ENCODE measurements at places on chromosomes 5 and 9.

- no peak for DNase-seq
These were observed 52.2 kb upstream of the ABCA1 start for GRCh38 chr9:104980039-104980654.

DNA sequence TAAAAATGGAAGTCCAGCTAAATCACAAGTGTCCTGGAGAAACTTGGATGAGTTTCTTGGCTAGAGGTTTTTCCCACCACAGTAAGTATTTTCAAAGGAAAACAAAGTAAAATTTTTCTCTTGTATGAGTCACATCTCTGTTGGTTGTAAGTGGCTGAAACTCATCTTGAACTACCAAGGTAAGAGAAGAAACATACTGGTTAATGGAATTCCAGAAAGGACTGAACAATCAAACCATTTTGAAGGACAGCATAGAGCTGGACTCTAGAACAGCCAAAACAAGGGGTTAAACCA is 102.8 kb upstream of the CDKN2B start:
- DNase-seq: no peak

DNA sequence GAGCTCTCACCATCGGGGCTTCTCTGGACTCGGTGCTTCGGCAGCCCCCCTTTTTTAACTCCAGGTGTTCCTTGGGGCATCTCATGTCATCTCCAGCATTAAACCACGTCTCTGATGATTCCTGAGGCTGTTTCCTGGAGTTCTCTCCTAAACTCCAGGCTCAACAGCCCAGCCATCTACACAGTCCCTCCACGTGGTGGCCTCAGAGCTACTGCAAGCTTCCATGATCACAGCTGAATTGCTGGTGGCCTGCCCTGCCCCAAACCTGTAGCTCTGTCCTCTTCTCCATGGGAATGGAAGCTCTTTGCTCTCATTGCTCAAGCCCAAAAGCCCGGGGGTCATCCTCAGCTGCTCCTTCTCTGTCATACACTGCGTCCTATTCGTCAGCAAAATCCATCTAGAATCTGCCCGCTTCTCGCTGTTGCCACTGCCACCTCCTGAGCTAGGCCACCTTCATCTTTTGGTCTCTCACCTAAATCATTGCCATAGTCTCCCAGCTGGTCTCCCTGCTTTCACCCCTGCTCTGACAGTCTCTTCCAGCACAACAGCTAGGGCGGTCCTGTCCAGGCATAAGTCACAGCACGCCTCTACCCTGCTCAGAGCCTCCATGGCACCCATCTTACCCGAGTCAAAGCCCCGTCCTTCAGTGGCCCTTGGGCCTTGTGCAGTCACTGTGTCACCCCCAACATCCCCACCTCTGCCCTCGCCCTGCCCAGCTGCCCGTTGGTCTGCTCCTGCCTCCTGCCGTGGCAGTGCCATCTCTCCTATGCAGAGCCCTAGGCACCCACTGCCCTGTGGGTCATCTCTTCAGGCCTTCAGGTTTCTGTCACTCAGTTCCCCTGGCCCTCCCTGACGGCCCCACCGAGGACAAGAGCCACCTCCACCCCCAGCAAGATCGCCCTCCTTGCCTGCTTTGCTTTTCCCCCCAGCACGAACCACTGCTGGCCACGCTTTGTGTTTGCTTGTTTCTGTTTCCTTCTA is 6.4 kb downstream of the B4GALT7 start:
- DNase-seq: no peak

DNA sequence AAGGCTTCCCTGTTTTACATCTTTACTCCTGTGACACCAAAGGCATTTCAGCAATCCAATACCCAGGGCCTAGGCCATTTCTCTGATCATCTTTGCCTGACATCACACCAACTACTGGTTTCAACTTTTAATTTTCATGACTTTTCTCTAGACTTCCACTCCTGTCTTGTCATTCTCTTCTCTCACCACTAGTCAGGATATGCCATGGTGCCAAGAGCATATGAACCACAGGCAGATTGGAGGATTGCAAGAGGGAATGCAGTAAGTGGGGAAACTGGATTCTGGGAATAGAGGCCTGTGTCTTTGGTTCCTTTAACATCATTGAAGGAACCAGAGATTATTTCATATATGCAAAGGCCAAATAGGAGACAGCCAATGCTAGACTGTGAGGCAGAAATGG is 69.3 kb downstream of the ANKRD31 start:
- DNase-seq: no peak

GRCh38 chr5:170355601-170356098 is 33.5 kb downstream of the KCNMB1 start:
- DNase-seq: no peak

DNA sequence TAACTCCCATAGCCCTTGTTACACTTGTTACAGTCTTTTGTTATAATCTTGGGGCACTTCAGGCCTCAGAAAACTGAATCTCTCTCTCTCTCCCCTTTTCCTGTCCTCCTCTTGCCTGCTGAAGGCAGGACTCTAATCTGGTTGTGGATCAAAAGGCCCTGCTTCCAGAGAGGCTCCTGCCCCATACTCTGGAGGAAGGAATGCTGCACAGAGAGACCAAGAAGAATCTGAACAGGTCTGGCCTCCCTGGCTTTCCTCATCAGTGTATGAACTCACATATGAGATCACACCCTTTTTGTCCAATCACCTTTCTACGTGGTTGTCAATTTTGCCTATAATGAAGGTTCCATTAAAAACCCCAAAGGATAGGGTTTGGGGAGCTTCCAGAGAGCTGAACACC is 26.2 kb upstream of the LVRN start:
- no peak for DNase-seq

DNA sequence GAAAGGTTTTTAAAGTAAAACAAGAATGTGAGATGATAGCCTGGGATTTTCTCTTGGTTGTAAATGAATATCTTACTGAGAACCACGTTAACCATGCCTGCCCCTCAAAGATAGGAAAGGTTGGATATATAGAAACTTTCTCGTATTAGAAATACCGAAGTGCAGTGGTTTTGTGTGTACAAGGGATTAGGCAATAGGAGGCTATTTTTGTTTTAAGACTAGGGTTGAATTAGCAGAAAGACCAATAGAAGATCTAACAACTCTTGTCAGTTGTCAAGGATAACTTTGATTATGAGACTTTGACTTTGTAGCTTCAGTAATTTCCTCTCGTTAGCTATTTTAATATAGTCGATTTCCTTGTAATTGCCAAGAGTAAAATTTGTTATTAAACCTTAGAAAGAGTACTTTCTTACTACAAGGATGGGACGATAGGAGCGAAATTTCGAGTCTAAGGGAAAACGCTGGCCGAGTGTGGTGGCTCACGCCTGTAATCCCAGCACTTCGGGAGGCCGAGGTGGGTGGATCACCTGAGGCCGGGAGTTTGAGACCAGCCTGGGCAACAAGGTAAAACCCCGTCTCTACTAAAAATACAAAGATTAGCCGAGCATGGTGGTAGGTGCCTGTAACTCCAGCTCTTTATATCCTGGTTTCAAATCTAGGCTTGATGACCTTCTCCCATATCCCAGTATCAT is 838 bp downstream of the POLK start:
- DNase-seq: no peak

DNA sequence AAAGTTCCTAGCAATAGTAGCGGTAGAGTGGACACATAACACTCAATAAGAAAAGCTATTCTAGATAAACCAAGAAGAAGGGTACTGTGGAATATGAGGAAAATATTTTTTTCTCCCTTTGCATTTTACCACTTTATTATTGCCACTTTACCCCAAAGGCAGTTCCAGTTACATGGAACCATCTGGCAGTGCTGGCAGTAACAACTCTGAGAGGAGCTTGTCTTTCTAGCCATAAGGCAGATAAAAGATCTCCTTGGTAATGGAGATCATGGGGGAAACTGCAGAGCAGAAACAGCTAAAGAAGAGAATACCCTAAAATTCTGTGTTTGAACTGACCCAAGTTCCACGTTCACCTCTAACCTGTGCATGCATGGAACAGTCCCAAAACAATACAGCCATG is 38.5 kb downstream of the UBTD2 start:
- DNase-seq: peak; percentile 21

DNA sequence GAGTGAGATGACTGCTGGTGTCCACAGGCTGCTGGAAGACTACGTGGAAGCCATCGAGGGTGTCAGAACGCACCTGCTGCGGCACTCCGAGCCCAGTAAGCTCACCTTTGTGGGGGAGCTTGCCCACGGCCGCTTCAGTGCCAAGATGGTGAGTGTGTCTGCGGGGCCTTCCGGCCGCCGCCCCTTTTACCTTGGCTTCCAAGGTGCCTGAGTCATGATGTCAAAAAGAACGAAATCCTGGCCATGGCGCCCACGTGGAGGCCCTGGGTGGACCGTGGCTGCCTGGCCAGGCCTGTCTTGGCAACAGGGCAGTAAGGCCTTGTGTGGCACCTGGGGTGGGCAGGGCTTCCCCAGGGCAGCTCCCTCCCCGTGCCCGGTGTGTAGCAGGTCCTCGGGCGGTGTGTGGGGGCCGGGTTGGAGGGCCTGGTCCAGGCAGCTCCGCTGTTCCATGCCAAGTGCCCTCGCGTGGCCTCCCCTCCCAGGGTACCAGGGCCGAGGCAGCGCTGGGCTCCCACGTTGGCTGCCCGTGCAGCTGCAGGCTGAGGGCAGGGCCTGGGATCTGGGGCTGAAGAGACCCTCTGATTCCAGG is 7.8 kb downstream of the DPP7 start:
- DNase-seq: no peak

DNA sequence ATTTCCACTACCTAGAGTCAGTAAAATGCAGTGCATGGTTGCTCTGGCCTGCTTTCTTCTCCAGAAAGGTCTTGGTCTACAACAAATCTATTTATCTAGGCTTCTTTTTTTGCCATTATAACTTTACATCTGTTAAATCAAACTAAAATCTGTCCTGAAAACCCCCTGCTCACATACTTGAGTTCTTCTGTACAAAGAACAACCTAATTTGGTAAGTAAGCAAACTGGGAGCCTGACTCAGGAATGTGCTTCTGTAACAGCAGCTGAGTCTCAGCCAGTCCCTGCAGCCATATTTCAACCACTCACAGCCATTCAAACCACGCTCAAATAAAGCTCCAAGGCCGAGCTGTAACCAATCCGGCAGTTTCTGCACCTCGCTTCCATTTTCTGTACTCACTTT is 95.8 kb downstream of the PLPP1 start:
- no peak for DNase-seq

- no peak for DNase-seq
These were observed 1943.3 kb downstream of the MAT2B start for GRCh38 chr5:165448753-165449152.

- DNase-seq: no peak
These were observed 82.6 kb downstream of the DOCK2 start for GRCh38 chr5:169719360-169720314.

DNA sequence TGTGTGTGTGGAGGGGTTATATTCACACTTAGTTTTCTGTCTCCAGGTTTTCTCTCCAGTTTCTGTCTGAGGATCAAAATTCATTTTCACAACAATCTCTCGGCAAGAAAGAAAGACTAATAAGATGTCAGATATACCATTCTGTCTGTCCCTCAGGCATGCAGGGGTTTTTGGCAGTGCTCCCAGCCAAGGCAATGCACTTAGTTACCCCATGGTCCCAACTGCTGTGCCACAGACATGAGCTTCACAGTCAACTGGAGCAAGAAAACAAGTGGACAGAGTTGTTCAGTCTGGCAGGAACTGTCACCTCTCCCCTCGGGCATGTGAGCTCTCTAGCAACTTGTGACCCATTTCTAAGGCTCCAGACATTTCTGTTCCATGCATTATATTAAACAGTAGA is 101.7 kb upstream of the LHFPL2 start:
- DNase-seq: no peak

DNA sequence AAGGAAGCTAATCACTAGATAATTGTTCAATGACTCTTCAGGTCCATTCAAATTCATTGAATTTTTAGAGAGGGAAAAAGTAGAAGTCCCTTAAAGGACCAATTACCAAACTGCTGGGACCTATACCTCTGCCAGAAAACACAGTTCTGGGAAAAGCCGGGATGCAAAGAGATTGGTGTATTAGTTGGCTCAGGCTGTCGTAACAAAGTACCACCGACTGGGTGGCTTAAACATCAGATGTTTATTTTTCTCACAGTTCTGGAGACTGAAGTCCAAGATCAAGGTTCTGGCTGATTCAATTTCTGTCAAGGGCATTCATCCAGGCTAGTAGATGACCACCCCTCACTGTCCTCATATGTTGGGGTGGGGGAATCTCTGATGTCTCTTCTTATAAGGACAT is 177.1 kb upstream of the FSTL4 start:
- no peak for DNase-seq

GRCh38 chr9:26687421-26687820 is 205.2 kb downstream of the CAAP1 start:
- DNase-seq: no peak

GRCh38 chr5:149201121-149201637 is 59.9 kb downstream of the ABLIM3 start:
- no peak for DNase-seq

DNA sequence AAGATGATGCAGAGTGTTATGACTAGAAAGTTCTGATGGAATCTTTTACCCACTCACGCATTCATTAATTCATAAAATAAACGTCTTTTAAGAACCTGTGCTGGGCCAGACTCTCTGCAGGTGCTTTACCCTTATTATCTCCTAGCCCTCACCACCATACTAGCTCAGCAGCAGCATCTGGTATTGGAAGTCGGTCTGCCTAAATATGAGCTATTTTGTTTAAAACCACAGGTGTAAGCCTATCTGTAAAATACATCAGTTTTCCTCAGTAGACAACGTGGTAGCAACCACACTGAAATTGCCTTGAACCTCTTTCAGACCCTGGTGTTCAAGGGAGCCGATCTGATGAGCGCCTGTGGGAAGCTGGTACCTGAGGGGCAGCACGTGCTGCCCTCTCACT is 69.4 kb downstream of the PPIC start:
- no peak for DNase-seq

DNA sequence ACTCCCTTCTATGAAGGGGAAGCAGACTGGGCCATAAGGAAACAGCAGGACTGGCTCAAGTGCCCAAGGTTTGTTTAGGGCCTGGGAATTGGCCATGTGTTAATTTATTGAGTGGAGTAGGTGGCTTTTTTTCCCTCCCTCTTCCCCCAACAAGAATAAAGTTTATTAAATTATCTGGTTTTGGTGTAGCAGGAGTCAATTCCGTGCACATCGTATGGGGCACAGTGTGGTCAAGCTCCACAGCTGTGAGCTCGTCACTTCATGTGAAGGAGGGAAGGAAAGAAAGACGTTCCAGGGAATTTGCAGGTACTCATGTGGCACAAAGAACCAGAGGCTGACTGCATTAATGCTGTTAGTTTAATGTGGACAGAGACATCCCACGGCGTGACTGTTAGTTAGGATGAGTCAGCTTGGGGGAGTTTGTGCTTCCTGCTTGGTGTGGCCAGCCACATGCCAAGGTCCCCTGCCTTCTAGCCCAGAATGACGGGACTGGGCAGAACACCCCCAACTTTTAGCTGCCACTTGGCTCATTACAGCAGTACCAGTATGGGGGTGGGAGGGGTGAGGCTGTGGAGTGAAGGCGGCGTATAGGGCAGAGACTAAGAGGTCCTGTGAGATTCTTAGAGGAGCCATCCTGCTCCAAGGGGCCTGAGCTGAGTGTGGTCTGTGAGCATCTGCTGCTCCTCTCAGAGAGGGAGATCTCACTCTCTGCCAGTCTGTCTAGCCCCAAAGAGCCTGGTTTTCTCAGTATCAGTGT is 33.2 kb downstream of the CSF1R start:
- no peak for DNase-seq

All from NCI-H1694 treated with DMSO at 0.1 percent for 48 hours (cell line).